Muscle of leg (tissue), 16 donors: ENCODE measurements at places on chromosomes 4 and X. TPM values are rescaled to one million over a fixed set of nuclear protein-coding genes. Genes with fewer than 3 reads are reported as not detected.

DNA sequence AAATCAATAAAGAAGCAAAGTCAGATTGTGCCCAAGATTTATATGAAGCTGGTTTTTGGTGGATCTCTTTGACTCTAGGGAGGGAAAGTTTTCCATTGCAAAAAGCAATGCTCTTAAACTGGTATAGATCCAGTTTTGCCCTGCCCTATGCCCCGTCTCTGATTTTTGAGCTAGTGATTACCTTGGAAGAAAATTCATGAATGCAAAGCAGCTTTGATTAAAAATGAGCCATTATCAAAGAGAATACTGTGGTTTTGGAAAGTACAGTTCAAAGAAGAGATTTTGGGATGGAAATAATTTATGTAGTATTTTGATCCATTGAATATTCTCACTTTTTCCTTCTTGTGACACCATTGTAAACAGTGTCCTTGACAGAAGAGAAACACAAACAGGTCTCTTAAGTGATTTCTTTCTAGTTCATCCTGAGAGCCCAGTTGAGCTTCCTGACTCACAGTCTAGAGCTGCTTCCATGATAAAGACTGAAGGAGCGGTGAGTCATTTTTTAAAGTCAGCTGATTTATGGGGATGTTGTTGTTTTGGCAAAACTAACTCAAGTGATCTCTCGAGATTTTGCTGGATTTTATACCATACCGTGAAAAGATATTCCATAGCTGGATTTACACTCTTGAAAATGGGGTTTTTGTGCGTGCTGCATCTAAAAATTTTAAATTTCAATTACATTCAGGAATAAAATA is 76.7 kb downstream of the AFF1 start:
- peak; percentile 56 for DNase-seq

DNA sequence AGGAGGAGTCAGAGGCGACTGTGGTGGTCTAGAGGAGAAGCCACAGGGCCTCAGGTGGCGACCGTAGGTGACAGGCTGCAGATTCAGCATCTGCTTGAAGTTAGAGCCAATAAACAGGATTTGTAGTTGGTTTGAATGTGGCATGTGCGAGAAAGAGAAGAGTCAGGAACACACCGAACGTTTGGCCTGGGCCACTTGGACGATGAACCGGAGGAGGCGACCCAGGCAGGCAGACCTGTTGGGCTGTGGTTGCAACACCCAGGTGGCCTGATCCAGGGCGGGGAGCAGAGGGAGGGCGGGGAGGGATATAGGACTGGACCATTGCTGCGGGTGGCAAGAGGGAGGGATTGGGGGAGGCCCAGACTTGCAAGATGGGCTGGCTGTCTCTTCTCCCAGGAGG is 10.0 kb upstream of the PSAPL1 start:
- no peak for DNase-seq

DNA sequence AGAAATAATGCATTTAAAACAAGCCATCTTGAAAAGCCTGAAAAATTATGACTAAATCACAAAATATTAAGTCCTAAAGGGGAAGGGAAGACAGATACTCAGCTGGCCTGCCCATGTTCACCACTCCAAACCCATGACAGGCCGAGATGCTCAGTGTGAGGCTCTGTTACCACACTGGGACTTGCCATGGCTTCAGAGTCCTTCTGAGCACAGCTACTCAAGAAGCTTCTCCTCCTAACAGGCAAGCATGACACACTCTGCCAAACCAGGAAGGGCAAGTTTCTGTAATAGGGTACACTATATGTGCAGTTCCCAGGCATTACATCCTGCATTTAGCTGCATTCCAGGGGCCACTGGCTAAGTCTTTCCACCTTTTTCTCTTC is 34.0 kb upstream of the CYBB start:
- DNase-seq: no peak

DNA sequence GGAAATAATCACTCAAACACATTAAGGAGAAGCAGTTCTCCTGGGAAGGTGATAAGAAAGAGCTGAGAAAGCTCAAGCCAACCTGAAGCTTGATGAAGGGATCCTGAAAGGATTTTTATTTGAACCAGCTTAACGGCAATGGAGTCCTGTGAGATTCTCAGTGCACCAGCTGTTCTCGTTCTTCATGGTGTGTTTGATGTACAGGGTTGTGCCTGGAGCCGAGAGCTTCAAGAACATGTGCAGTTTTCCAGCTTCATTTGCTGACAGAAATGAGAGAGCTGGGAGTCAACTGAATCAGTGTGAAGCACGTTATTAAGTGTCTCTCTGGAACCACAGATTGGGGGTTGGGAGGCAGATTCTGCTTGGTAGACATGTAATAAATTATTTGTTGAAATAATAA is 115.7 kb downstream of the ANKRD50 start:
- peak; percentile 78 for DNase-seq

DNA sequence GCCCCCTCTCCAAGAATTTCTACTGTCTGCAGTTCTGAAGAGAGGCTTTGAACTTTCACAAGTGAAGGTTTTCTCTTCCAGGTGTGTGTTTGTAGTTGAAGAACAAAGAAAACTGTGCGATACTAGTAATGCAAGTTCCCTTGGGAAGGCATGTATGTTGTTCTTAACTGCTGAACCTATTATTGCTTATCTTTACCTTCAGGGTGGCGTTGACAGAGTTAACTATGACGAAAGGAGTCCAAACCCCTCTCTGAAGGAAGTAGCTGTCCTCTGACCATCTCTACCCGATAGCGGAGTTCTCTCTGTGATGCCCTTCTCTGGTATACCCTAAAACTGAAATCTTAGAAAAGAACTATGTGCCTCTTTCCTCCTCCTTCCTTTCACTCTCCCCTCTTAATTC is 79.9 kb downstream of the TSPAN7 start:
- no peak for DNase-seq

DNA sequence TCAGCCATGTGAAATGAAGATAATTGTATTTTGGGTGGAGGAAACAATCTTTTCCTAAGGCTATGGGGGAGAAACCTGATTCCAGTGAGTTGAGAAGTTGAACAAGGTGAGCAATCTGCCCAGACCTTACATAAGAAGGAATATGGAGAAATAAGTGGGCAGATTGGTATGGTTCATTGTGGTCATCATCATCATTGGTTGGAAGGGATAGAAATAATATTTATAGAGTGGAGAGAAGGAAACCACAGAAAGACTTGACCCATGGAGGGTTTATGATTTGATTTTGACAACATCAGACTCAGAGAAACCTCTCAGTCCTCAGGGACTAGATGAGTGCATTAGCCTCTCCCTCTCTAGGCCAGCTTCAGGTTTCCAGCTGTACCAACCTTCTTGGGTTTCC is 177.9 kb upstream of the NEIL3 start:
- no peak for DNase-seq

DNA sequence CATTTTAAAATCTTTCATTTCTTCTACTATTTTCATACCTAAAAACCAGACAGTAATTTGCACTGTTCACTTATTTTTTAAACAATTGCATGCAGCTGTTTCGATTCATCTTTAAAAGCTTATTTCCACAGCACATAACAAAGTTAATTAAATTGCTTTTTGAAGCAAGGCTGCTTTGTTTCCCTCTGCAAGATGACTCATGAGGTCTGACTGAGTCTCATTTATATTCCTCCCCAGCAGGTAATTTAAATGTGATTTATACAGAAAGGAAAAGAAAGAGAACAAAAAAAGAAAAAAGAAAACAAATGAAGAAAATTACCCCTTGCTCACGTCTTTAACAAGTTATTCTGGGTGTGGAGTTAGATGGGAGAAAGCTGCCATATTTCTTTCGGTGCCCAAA is 22.8 kb downstream of the VMA21 start:
- no peak for DNase-seq

- DNase-seq: no peak
These were observed 850 bp upstream of the CXCL3 start for GRCh38 chr4:74039315-74039763.

DNA sequence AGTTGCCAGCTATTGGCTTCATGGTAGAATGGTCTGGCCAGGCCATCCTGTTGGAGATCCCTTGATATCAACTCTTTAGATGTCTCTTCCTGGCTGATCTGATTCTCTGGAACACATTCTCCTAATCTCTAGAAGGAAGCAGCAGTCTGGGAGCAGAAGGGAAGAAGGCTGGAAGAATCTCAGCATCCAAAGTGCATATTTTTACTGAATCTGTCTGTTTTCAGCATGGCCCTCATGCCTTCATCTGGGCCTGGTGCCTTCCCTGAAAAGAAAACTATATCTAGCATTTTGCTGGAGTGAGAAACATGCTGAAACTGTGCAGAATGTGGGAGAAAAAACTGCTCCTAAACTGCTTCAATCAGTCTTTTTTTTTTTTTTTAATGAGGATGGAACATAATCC is 148.7 kb downstream of the REPS2 start:
- peak; percentile 16 for DNase-seq

DNA sequence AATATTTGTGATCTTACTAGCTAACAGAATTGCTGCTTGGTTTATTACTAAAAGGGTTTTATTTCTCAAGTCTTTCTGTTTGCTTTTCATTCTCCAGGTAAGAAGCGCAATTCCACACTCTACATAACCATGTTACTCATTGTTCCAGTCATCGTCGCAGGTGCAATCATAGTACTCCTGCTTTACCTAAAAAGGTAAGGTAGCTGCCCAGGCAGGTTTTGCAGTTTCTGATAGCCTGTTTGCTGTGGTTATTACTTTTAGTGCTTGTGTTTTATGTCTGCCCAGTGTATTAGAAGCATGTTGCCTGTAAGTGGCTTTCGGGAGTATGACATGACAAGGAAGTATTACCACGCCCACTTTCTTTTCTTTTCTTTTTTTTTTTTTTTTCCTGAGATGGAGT is 46.4 kb downstream of the IL13RA1 start:
- no peak for DNase-seq

DNA sequence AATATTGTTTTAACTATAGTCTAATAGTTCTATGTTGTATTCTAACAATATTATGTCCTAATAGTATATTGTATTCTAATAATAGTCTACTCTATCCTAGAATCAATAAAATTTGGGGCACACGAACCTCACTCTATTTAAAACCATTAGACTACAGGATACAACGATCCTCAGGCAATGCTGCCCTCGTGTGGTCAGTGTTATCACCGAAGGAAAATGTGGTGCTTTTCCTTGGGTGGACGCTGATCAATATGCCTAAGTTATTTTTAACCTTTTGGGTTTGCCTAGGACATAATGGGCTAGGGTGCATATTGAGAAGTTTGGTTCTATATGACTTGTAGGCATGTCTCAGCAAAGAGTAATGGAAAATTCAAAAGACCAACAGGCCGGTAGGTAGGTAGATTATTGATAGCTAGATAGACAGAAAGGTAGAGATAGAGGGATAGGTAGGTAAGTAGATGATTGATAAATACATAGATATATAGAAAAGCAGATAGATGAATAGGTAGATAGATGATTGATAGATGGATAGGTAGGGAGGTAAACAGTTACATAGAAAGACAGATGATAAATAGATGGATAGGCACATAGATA is 75.1 kb downstream of the PRKX start:
- DNase-seq: peak; percentile 70

GRCh38 chr4:165454426-165454825 is 75.6 kb downstream of the CPE start:
- DNase-seq: no peak

DNA sequence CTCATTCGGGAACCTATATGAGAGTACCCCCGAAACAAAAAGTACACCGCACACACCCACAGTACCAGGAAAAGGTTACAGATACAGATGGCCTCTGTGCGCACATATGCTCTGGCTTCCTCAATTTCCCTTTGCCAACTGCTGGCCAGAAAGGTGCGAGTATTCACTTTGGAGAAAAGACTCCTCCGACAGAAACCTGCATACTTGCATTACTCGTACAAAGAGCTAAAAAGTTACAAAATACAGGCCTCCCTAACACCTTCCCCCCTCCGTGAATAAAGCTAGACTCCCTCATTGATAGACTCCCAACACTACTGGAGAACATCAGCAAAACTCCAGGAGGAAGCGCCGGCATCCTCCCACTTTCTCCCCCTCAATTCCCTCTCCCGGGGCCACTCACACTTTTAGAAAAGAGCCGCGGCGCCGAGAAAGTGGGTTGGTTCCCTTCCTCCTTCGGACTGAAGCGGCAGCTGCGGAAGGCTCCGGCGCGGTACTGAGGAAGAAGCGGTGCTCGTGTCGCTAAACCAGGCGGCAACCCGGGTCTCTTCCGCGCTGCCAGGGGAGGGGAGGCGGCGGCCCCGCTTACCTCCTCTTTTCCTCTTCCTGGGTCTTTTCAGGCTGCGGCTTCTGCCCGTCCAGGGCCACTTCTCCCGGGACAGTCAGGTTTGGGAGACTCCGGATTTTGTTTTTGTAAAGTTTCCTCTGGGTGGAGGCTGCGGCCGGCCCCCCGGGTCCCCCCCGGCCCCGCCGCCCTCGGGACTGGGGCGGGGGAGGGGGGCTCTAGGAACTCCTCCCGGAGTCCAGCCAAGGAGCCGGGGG is 1.1 kb downstream of the FBXW7 start:
- DNase-seq: peak; percentile 44

The KLHL4 gene
- 9.0 TPM for total RNA-seq

The SHISA3 gene
- total RNA-seq: 1.9 TPM

The NMU gene
- total RNA-seq: 1.2 TPM
